Stimulated activated naive CD4-positive, alpha-beta T cell treated with Interleukin-2 at 50 U/mL for 16 hours (primary cell): ENCODE measurements at places on chromosomes 2 and 18.

GRCh38 chr2:179837408-179837807, 24.0 kb downstream of the ZNF385B start:
- no peak for DNase-seq

GRCh38 chr2:130374587-130375290, 18.9 kb downstream of the PTPN18 start:
- no peak for DNase-seq

GRCh38 chr2:190996338-190996946, 17.5 kb downstream of the STAT1 start:
- no peak for DNase-seq

GRCh38 chr18:13726972-13727331, 479 bp downstream of the RNMT start:
- peak; percentile 35 for DNase-seq

DNA sequence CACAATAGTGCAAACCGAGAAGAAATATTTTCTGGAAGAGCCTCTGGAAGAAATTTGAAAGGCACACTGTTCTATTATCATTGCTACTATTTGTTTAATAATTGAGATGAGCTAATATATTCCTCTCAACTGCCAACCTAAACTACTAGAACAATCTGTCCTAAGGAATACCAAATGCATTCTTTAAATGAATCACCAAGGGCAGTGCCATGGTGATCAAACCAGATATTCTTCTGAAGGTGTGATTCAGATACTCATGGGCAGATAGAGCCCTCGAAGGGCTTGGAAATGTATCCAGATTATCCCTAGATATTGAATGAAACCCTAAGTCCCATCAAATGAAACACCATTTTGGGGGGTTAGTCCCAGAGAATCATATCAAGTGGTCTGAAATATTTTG, 76.6 kb downstream of the FIGN start:
- DNase-seq: no peak

DNA sequence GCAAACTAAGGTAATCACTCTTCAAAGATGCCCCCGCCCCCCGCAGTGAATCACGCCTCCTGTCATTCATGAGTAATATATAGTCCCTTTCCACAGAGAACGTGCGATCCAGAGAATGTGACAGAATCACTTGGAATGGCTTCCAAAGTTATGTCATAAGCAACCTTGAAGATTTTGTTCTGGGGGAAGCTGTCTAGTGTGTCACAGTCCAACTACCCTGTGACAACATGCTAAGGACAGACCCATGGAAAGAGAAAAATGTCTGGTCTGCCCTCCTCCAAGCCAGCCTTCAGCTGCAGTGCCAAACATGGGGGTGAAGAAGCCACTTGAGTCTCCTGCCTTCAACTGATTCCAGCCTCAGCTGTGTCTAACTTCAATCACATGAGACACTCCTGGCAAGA, 259.1 kb downstream of the SS18 start:
- no peak for DNase-seq

- DNase-seq: no peak
These were observed 42.7 kb upstream of the EVA1A start for GRCh38 chr2:75603477-75603876.

- DNase-seq: no peak
These were observed 152.6 kb downstream of the ANKRD44 start for GRCh38 chr2:197157879-197158537.

- DNase-seq: no peak
These were observed 130.5 kb downstream of the NCK2 start for GRCh38 chr2:105875241-105875640.

GRCh38 chr2:59458800-59459199, 1094.7 kb downstream of the BCL11A start:
- no peak for DNase-seq

DNA sequence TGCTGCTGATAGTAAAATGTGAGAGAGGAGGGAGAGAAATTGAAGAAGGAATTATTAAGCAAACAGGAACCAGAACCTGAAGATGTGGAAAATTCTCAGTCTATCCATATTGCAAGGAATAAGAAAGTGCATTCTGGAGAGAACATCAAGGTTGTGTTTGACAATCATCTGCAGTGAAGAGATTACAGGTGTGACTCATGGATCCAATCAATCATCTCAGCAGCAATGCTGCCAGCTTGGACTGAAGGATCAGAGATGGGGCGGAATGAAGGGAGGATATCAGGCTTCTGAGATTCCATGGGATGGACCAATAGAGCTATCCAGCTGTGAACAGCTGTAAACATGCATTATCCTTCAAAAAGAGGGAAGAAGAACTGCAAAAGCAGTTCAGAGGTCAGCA, 247.3 kb downstream of the LPIN1 start:
- DNase-seq: no peak

GRCh38 chr2:241952816-241953215, 83.3 kb downstream of the RTP5 start:
- no peak for DNase-seq

DNA sequence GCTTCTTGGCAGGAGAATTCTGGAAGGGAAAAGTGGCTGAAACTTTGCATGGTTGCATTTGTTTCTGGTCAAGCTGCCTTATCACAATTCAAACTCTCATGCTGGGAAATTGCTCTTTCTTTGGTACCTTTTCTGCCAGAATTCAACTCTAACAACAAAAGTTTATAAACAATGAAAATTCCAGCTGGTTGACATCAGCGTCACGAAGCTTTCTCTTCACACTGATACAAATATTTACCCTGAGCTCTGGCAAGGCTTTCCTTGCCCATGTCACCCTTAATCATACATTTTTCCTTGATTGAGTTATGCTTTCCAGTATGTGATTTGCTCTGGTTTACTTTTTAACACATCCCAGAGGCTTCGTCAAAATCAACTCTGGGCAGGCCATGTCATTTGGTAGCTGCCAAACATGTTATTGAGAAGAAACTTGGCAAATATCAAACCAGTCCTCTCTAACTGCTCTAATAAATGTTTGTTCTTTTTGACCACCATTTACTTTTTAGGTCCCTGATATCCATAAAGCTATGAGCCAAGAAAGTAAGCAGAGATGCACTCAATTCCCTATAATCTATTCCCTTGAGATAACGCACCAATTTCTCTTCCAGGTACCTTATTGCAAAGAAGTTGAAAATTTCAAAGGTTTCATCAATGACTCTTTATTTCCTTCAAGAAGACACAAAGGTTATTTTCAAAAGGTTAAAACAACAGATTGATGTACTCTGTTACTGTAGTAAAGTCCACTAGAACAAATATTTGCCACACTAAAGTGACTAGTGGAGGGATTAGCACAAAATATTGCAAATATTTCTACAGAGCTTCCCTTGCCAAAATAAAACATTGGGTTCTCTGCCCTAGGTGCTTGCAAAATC, 1241.1 kb upstream of the ZEB2 start:
- no peak for DNase-seq

- DNase-seq: no peak
These were observed 993 bp downstream of the COX7A2L start for GRCh38 chr2:42359965-42360483.

DNA sequence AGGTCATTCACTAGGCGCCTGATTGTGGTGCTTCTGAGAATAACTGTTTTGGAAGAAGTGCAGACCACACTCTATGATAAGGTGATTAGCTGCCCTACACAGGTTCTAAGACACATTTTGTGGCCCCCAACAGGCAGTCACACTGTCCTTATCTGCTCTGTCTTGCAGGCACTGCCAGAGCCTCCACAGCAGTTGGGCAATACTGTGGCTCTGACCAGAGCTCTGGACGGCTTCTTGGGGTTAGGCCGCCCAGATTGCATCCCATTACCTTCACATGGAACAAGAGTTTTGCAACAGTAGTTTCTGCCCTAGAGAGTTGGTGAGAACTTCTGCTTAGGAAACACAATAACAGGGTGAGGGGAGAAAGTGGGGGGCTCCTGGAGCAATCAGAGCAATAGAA, 22.7 kb downstream of the RUFY4 start:
- no peak for DNase-seq

- DNase-seq: no peak
These were observed 81.2 kb downstream of the GFPT1 start for GRCh38 chr2:69305712-69306392.

DNA sequence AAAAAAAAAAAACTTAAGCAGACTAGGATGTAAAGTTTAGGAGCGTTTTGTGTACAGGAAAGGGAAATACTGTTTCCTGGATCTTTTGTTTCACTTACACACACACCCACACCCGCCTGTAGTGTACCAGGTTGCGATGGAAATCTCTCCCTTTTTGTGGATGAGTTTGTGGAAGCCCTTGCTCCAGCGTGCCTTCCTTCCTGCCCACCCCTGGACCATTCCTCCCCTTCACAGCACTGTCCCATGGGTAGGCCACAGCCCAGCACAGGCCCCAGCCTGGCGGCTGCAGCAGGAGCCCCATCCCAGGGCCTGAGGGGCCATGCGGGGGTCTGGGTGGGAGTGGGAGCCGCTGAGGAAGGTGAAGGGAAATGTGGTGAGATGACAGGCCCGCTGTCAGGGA, 15.1 kb downstream of the MALL start:
- DNase-seq: no peak
